ENCODE measurements at places on chromosomes 7 and 10. TPM values are rescaled to one million over a fixed set of nuclear protein-coding genes. Genes with fewer than 3 reads are reported as not detected.

DNA sequence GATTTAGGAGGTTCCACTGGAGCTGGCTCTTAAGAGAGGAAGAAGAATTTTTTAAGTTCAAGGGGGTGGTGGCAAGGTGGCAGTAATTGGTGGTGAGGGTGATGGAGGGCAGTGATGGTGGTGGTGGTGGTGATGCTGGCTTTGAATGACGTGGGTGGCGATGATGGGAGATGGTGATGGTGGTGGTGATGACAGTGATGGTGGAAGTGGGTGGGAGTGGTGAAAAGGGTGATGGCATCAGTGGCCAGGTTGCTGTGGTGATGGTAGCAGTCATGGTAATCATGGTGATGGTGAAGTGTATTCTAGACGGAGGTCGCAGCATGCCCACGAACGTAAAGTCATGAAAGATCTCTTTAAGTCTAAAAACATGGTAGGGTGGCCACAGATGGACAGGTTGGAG lies 197.3 kb downstream of the PTEN start:
- peaks cover 40% of the 10 kb centered on the region for H3K4me1 ChIP-seq
- no peak overlapping the region for H3K4me3 ChIP-seq
- H3K36me3 ChIP-seq: no peaks in the 10 kb centered on the region
- no peaks in the 10 kb centered on the region for H3K27me3 ChIP-seq
- DNase-seq: no peak

DNA sequence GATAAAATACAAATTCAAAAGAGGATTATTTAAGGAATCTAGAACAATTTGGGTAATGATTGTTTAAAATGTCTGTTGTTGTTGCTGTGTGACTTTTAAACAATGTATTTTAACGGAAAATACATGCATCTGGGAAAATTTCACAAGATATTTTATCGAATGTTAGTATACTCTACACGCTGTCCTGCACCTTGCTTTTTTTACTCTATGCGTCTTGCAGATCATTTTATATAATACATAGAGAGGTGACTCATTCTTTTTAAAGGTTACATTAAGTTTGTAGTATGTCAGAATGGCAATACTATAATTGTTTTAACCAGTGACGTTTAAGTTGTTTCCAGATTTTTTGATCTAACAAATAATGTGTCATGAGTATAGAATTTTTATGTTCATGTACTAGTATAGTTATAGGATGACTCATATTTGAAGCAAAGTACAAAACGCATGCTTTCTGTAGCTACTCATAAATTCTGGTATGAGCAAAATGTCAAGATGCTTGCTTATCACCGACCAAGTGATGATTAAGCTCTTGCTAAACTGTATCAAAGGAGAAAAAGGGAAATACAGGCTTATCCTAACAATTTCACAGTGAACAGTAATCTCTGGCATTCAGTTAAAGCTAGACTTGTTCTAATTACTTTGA lies 4.9 kb downstream of the DKK1 start:
- no peak overlapping the region for H3K27ac ChIP-seq
- H3K27me3 ChIP-seq: peaks cover 10% of the 10 kb centered on the region
- H3K4me1 ChIP-seq: peaks cover 9% of the 10 kb centered on the region
- H3K36me3 ChIP-seq: no peaks in the 10 kb centered on the region

DNA sequence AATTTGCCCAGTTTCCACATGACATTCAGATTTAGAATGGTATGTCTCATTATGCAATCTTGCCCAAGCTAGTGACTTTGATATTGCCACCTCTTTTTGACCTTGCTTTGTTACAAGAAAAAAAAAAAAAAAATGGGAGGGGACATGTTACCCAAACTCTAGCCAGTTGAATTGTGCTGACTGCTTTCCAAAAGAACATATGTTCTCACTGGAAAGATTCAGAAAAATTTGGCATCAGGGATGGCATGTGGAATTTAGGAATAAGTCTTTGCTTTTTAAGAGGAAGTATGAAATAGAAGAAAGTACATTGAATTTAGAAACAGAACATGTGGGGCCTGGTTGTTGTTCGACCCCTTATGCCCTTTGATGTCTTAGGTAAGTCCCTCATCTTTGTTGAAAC lies 846.8 kb downstream of the NRG3 start:
- H3K4me3 ChIP-seq: no peak overlapping the region
- no peaks in the 10 kb centered on the region for H3K4me1 ChIP-seq
- no peak for DNase-seq
- H3K27me3 ChIP-seq: no peaks in the 10 kb centered on the region

DNA sequence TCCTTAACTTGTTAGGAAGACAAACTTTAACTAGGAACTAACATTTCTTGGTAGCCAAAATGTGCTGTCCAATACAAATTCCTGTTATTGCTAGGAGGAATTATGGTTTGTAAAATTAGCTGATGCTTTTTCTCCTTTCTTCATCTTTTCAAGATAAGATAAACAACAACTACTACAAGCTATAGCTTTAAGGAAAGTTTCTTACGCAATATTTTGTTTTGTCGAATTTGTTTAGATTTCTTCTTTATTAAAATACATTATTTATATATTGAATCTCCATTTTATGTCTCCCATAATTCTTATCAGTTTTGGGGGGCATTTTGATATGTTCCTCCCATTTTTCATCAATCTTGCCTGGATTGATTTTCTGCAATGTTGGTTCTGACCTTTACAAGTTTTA lies 277.5 kb downstream of the SUGCT start:
- H3K27me3 ChIP-seq: no peaks in the 10 kb centered on the region
- no peaks in the 10 kb centered on the region for H3K36me3 ChIP-seq
- no peak overlapping the region for H3K27ac ChIP-seq
- DNase-seq: no peak

The SCART1 gene
- total RNA-seq: 2.6 TPM

DNA sequence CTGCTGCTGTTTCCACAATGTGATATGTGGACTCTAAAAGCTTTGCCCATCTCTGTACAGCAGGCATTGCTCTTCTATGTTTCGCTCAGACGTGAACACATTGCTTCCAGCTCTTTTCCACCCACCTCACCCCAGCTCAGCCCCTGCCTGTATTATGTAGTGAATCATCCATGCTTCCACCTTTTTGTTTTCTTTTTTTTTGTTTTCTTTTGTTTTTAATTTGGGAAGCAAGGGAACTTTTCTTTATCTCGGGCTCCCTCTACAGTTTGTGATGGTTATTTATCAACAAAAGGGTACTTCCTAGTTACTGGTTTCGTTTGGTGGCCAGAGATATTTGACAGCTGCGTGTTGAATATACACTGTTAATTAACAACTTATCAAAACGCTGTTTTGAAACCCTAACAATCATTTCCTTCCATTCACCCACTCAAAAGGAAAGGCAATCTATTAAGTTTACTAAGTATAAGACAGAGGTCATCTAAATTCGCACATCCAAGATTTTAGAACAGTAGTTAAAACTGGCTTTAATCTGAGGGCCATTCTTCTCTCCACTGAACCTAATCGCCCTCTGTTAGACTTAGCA lies 127.9 kb upstream of the STK17A start:
- no peak overlapping the region for H3K4me3 ChIP-seq
- H3K27me3 ChIP-seq: peaks cover 4% of the 10 kb centered on the region
- H3K36me3 ChIP-seq: no peaks in the 10 kb centered on the region

GRCh38 chr7:141585592-141586510 lies 34.6 kb downstream of the AGK start:
- no peak overlapping the region for H3K4me3 ChIP-seq
- no peaks in the 10 kb centered on the region for H3K4me1 ChIP-seq
- no peak overlapping the region for H3K27ac ChIP-seq
- no peaks in the 10 kb centered on the region for H3K36me3 ChIP-seq
- DNase-seq: no peak
- no peaks in the 10 kb centered on the region for H3K27me3 ChIP-seq

The ZFYVE27 gene
- 29.4 TPM for total RNA-seq

The SUMF2 gene
- 167 TPM for total RNA-seq

- H3K36me3 ChIP-seq: no peaks in the 10 kb centered on the region
- DNase-seq: no peak
- no peak overlapping the region for H3K4me3 ChIP-seq
- H3K27ac ChIP-seq: no peak overlapping the region
- H3K4me1 ChIP-seq: no peaks in the 10 kb centered on the region
- no peaks in the 10 kb centered on the region for H3K27me3 ChIP-seq
These were observed 188.5 kb downstream of the JAZF1 start for GRCh38 chr7:27992097-27992496.

Measured in upper lobe of right lung (tissue), 1 donor.